Calu3 (cell line): ENCODE measurements at places on chromosomes 12 and 14.

GRCh38 chr14:89701211-89702043, 253.1 kb downstream of the EFCAB11 start:
- H3K4me1 ChIP-seq, result no peaks in the 10 kb centered on the region
- no peaks in the 10 kb centered on the region for H3K27me3 ChIP-seq
- peak overlapping the region; percentile 57 for H3K4me3 ChIP-seq
- no peak overlapping the region for H3K27ac ChIP-seq
- peak; percentile 80 for DNase-seq
- peaks cover 7% of the 10 kb centered on the region for H3K36me3 ChIP-seq

DNA sequence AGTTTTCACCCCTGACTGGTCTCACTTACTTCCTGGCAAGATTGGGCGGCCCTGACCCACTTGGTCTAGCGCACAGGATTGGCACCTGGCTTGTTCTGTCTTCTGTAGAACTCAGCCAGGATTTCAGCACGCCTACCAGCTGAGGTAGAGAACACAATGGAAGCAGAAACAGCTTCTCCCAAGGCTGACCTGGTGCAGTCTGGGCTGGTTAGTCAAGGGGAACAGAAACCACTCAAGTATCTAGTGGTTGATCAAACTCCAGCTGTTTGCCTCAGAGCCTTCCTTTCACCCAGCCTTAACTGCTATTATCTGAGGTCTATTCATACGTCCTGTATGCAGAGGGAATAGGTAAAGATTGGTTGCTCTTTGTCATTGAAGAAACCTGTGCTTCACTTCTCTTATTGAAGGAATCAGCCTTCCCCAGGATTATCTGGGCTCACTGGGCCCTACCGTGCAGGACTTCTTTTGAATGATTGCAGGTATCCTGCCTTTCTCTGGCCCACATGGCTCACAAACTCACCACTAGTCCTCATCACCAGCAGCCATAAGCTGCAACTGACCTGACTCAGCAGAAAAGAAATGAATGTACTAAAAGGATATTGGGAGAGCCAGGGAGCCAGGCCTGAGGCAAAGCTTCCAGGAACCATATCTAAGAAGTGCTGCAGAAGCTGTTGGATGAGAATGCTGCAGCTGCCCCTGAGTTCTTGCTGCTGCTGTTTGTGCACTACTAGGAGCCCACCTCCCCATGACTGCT, 2.5 kb upstream of the PLEKHD1 start:
- peaks cover 65% of the 10 kb centered on the region for H3K27me3 ChIP-seq
- H3K4me1 ChIP-seq, result no peaks in the 10 kb centered on the region
- DNase-seq, result no peak
- H3K36me3 ChIP-seq, result peaks cover 4% of the 10 kb centered on the region

DNA sequence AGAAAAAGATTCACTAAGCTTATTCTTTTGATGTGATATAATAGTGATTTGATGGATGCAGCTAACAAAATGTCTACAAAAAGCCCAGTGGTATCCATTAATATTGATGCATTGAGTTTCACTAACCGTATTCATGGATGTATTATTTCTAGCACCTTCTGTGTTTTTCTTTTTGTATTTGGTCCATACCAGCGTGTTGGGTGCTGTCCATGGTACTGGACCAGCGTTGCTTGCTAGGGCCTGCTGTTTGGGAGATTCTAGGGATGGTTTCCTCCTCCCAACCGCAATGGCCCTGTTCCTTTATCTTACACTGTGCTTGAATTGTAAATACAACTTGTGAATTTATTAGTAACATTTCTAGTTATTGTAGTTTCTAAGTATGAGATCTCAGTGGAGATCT, 31.7 kb downstream of the ANO4 start:
- no peaks in the 10 kb centered on the region for H3K27me3 ChIP-seq
- H3K4me3 ChIP-seq, result no peak overlapping the region
- DNase-seq, result peak; percentile 64
- H3K4me1 ChIP-seq, result peaks cover 12% of the 10 kb centered on the region
- H3K27ac ChIP-seq, result no peak overlapping the region

GRCh38 chr12:2539938-2540337, 254.8 kb upstream of the FKBP4 start:
- H3K27me3 ChIP-seq, result peaks cover 4% of the 10 kb centered on the region
- no peaks in the 10 kb centered on the region for H3K4me1 ChIP-seq
- no peak for DNase-seq
- H3K4me3 ChIP-seq, result no peak overlapping the region

GRCh38 chr14:23572524-23572828, 4.9 kb upstream of the AP1G2 start:
- DNase-seq, result no peak
- peaks cover 40% of the 10 kb centered on the region for H3K27me3 ChIP-seq
- no peak overlapping the region for H3K4me3 ChIP-seq
- H3K4me1 ChIP-seq, result peaks cover 27% of the 10 kb centered on the region
